Dorsolateral prefrontal cortex (tissue), 122 donors: ENCODE measurements at places on chromosomes 11 and 22. TPM values are rescaled to one million over a fixed set of nuclear protein-coding genes. Genes with fewer than 3 reads are reported as not detected.

The RAB1B gene
- 127 TPM for total RNA-seq

The OR51E2 gene
- total RNA-seq, result 1.5 TPM

The GGTLC3 gene
- not detected for total RNA-seq

The SLC22A8 gene
- total RNA-seq, result 4.0 TPM

The DLG2 gene
- total RNA-seq, result 320 TPM

The SMIM35 gene
- 0.53 TPM for total RNA-seq

The APOC3 gene
- total RNA-seq, result not detected

GRCh38 chr11:68193018-68193417, 20.1 kb downstream of the KMT5B start:
- DNase-seq, result no peak

- DNase-seq, result no peak
These were observed 28.5 kb downstream of the SERPIND1 start for GRCh38 chr22:20802452-20802851.

GRCh38 chr11:119046489-119046888, 10.5 kb downstream of the HYOU1 start:
- no peak for DNase-seq

DNA sequence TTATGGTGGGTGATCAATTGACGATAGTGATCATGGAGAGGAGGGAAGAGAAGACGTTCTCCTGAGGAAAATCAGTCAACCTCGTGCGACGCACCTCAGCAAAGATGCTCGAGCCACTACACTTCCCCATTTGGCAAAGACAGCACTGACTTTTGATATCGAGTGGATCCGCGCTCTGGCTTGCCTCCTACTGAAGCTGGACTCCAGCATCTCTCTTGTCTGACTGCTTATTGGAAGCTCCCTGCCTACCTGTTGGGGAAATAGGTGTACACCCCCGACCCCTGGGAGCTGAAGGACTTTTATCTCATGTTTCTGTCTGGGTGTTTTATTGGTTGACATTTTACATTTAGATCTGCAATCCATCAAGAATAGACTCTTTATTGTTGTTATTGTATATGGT, 476.8 kb upstream of the B3GAT1 start:
- DNase-seq, result no peak

DNA sequence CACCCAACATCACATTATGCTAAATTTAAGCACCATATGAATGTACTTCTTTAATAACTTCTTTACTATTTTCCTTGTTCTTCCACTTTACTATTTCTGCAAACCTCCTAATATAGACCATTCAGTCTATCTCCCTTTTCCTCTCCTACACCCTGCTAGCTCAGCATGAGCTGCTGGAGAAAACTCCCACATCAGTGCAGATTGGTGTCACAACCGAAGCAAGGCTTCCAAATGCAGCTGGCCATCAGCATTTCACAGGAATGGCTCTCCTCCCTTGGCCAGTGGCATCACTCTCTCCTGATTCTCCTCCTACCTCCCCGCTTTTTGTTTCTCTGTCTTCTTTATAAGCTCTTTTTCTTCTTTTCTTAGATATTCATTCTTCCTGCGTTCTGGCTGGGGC, 118.7 kb upstream of the ZC3H12C start:
- DNase-seq, result no peak

GRCh38 chr11:33779849-33780528, 5.7 kb upstream of the FBXO3 start:
- no peak for DNase-seq

GRCh38 chr22:33303099-33303498, 244.9 kb upstream of the SYN3 start:
- peak; percentile 55 for DNase-seq

DNA sequence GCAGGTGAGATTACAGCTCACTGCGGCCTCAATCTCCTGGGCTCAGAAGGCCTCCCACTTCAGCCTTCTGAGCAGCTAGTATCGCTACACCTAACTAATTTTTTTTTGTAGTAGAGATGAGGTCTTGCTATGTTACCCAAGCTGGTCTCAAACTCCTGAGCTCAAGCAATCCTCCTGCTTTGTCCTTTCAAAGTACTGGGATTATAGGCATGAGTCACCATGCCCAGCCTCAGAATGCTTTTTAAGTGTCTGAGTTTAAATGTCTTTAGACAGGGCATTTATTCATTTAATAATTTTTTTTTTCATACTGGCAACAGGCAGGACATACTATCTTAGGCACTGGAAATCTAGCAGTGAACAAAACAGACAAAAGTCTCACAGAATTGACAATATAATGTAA, 27.7 kb downstream of the LRP4 start:
- DNase-seq, result no peak

GRCh38 chr22:26883393-26883792, 226.0 kb downstream of the MIAT start:
- no peak for DNase-seq

DNA sequence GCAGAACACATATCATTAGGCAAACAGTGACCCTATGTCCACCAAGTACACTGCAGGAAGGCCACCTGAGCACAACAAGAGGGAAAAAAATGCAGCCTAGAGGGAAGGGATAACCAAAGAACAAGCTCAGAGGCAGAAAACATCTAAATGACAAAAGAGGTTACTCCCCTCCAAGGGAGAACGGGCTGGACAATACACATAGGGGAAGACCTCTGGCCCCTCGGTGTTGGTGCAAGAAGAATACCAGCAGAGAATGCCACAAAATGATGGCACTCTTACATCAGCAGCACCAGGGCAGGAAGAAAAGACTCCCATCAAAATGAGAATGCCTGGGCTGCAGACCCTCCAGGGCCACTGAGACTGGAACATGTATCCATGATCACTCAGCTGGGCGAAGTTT, 66.6 kb upstream of the OPCML start:
- no peak for DNase-seq

- no peak for DNase-seq
These were observed 2.0 kb downstream of the IFT27 start for GRCh38 chr22:36773935-36774334.

- DNase-seq, result peak; percentile 69
These were observed 195.3 kb downstream of the BRD1 start for GRCh38 chr22:49632199-49633009.

GRCh38 chr11:129999407-129999806, 3.2 kb downstream of the PRDM10 start:
- DNase-seq, result no peak

- DNase-seq, result peak; percentile 90
These were observed 22.0 kb upstream of the FGF4 start for GRCh38 chr11:69797156-69797555.

- DNase-seq, result no peak
These were observed 327.4 kb downstream of the CTTN start for GRCh38 chr11:70725739-70726138.

DNA sequence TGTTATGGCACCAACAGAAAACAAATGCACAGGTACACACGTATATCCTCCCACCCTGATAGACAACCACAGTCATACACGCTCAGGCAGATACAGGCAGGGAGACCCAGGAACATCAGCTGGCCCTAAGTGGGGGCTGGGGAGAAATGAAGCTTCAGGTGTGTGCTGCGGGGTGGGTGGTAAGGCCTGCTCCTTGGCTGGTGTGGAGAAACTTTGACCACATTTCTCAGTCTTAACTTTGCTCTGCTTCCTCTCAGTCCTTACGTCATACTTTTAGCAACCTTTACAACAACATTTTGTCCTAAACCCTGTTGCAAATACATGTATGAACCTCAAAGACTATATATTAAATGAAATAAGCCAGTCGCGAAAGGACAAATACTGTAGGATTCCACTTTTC, 6.7 kb upstream of the ANAPC15 start:
- DNase-seq, result no peak

DNA sequence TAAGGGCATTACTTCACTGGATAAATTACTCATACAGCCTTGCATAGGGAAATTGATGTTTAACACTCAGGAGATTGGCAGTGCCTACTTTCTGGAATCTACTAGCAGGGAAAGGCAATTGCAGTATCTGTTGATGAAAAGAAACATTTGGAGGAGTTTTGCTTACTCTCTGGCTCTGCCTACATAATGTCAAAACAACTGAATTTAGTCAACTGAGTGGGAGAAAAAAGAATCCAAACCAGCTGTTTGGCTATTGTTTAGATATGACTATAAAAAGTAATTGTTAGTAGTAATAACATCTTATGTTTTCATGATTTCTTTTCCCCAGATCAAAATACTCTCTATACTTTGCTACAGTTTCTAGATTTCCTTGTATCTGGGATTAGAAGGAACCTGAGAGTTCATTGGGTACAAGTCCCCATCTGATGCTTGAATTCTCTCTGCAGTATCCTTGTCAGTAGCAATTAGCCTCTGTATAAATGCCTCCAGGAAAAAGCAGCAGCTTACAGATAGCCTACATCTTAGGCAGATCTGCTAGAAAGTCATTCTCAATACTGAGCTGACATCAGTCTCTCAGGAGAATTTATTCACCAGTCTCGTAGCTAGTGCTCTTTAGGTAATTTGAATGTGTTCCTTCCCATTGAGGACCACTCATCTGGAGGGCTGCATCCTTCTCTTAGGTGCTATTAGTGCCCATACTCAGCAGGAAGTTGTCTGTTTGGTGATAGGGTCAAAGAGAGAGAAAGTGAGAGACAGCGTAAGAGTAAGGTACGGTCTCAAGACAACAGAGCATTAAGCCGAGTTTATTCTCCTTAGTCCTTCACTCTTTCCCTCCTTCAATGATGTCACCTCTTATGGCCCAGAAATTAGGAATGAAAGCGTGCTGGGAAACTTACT, 185.9 kb upstream of the CCDC90B start:
- no peak for DNase-seq

DNA sequence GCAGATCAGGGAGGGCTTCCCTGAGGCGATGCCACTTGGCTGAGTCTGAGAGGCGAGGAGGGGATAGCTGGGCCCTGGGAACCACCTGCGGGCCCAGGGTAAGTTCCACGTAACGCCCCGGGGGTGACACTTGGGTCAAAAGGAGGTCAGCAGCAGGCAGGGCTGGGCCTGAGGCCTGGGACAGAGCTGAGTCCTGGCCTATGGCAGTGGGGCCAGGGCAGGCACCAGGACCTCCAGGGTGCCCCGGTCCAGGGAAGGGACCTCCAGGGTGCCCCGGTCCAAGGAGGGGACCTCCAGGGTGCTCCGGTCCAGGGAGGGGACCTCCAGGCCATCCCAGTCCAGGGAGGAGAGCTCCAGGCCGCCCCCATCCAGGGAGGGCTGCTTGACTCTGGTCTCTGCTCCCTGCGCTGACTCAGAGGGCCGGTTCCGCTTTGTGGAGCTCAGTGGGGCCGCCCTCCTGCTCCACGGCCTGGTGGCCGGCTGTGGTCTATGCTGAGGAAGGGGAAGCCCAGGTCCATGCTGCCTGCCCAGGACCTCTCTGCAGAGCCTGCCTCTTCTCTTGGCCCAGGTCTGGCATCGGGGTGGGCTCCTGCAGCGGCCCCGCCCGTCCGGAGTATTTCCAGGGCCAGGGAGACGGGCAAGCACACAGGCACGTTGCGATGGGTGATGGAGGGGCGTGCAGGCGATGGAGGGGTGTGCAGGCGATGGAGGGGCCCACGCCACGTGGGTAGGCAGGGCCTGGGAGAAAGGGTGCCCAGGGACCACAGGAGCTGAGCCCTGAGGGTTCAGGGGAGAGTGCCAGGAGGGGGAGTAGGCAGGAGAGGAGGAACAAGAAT, 19.5 kb upstream of the WNT7B start:
- no peak for DNase-seq

DNA sequence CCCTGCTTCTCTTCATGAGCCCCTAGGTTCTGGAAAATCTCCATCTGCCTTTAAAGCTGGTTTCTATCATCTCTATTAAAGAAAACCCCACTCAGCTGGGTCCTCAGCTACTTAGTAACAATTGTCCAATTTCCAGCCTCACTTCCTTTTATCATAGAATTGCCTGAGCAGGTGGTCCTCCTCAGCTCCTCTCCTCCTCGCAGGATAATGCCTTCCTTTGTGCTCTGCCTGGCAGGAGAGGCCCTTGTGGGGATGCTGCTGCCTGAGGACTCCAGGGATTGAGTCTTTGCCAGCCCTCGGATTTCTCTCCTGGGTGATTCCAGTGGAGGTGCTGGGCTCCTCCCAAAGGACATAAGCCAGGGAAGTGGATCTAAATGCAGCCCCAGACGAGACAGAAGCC, 448.3 kb downstream of the INSC start:
- DNase-seq, result no peak

DNA sequence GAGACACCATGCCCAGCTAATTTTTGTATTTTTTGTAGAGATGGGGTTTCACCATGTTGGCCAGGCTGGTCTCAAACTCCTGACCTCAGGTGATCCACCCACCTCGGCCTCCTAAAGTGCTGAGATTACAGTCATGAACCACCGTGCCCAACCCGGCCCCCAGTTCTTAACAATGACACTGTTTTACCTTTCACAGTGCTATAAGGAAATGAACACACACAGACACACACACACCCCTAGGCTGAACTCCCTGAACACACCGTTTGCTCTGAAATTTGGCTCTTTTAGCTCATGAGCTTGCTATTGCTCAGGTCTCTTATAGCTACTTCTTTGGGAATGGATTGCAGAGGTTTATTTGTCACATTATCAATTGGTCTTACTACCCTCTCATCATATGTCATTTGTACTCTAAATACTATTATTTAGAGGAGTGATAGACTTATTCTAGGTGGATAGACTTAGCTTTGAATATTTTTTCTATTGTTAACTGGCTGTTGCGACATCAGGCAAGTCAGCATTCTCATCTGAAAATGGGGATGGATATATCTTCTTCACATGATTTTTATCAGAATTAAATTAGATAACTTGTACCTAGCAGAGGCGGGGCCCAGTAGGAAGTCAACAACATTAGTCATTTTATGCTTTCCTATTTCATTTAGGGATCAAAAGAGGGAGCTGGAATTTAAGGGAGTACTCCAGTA, 2.1 kb downstream of the LYVE1 start:
- no peak for DNase-seq

DNA sequence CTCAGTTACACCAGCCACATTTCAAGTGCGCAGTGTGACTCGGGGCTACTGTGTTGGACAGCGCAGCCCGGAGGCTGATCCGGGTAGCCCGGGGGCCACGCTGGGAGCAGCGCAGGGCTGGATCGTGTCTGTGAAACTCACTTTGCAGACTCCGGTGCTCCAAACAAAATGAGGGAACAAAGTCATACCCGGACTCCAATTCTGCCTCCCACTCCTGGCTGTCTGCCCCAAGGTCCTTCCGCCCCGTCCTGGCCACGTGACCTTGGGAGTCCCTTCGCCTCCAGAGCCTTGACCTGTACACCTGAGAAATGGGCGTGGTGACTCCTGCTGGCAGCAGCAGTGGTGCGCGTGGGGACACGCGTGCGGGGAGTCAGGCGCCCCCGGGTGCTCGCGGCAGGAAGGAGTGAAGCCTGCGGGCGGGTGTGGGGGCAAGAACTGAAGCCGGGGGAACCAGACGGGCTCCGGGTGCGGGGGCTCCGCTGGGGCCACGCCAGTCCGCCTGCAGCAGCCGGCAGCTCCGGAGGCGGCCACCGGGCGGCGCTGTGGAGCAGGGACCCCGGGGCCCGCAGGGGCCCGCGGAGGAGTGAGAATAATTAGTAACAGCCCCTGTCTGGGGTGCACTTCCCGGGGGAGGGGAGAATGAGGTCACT, 42.4 kb downstream of the KCNJ4 start:
- DNase-seq, result peak; percentile 31

GRCh38 chr22:48855593-48856307, 971.9 kb downstream of the BRD1 start:
- DNase-seq, result no peak
